ENCODE measurements at places on chromosomes 11 and 22. TPM values are rescaled to one million over a fixed set of nuclear protein-coding genes. Genes with fewer than 3 reads are reported as not detected.

DNA sequence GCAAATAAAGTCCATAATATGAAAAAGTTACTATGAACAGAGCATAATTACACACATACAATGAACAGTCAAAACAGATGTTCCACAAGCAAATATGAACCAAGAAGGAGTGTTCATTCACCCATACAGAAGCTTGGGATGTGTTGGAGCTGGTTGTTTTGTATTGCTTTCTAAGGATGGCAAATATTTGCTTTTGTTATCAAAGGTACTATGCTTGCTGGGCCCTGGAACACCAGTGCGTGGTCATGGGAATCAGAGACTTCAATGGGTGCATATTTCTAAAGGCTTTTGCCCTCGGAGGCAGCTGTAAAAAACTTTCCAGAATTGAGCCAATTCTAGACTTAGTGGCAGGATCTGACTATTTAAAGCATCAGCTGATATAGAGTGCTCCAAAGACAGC lies 85.1 kb downstream of the BARX2 start:
- H3K4me3 ChIP-seq: no peak overlapping the region
- no peak for DNase-seq
- H3K4me1 ChIP-seq: no peaks in the 10 kb centered on the region
- no peaks in the 10 kb centered on the region for H3K36me3 ChIP-seq
- H3K27ac ChIP-seq: no peak overlapping the region
- peaks cover 6% of the 10 kb centered on the region for H3K27me3 ChIP-seq

GRCh38 chr22:17952273-17952801 lies 72.0 kb downstream of the MICAL3 start:
- no peaks in the 10 kb centered on the region for H3K27me3 ChIP-seq
- no peak for DNase-seq
- H3K4me1 ChIP-seq: peaks cover 2% of the 10 kb centered on the region
- H3K4me3 ChIP-seq: no peak overlapping the region

DNA sequence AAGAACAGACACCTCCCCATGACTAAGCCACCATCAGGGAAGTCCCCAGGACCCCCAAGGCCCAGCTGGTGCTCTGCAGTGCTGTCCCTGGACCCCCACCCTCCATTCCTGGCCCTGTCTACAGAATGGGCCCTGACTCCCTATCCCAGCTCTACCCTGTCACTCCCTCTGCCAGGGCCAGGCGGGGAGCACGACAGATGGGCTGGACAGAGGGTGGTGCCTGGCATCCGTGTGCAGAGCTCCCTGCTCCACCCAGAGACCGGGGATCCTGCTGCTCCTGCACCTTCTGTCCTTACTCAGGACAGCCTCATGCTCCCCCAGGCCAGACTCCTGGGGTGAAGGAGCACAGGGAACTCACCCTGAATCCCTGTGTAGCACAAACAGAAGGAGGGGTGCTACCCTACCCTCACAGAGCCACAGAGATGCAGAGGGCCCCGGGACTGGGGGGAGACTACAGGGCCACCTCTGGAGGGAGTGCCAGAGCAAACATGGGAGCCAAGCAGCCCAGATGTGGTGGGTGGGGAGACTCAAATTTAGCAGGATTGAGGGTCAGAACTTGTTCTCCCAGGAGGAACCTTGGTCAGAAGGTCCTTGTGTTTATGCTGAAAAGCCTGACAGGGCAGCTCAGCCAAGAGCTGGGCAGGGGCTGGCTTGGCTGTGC lies 2.0 kb downstream of the ARVCF start:
- H3K27ac ChIP-seq: no peak overlapping the region
- no peak for DNase-seq
- H3K4me3 ChIP-seq: no peak overlapping the region

- peak; percentile 76 for DNase-seq
- peaks cover 13% of the 10 kb centered on the region for H3K36me3 ChIP-seq
- H3K27ac ChIP-seq: peak overlapping the region; percentile 97
- H3K4me3 ChIP-seq: peak overlapping the region; percentile 82
Measured at GRCh38 chr11:118913411-118914125, 12.2 kb downstream of the BCL9L start.

DNA sequence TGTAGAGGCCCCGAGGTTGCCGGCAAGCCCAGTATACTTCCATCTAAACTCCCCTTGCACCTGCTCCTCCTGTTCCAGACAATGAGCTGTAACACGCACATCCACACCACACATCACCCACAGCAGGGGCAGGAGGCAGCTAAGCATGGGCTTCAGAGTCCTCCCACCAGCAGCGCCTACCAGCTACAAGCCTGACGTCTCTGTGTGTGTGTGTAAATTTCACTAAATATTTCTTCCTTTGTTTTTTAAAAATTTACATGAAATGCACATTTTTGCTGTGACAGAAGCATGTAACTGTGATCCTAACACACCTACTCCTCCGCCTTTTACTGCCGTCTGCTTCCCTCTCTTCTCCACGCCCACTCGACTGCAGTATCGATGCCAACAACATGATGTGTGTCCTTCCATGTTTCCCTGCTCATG lies 29.4 kb upstream of the PACSIN2 start:
- H3K4me3 ChIP-seq: no peak overlapping the region
- DNase-seq: no peak
- H3K36me3 ChIP-seq: no peaks in the 10 kb centered on the region
- H3K27me3 ChIP-seq: no peaks in the 10 kb centered on the region
- H3K4me1 ChIP-seq: no peaks in the 10 kb centered on the region
- no peak overlapping the region for H3K27ac ChIP-seq

DNA sequence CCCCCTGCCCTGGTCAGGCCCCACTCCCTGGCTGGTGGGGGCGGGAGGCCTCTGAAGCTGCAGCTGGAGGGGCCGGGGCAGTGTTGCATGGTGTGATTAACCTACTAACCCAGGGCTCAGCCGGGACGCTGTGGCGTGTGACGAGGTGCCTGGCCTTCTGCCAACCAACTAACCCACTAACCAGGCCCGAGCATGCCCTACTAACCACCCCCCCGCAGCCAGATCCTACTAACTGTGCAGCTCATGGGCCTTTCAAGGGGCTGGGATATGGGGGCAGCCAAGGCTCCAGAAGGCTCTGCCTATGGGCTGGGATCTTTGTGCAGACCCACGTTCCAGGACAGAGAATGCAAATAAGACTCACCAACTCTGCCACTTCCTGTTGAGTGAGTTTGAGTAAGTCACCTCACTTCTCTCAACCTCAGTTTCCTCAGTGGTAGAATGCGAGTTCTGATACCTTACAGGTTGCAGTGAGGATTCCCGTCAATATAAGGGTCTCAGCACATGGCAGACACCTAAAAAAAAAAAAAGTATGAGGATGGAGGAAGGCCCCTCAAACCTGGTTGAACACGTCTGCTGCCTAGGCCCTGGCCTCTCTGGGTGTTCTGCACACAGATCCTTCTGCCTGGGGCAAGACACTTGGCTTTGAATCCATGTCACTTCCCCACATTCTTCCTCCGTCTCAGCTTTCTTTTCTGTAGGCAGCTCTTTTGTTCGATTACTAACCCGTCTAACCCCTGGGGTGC lies 14.1 kb downstream of the MIAT start:
- DNase-seq: peak; percentile 85
- H3K27ac ChIP-seq: peak overlapping the region; percentile 96
- H3K27me3 ChIP-seq: no peaks in the 10 kb centered on the region
- H3K36me3 ChIP-seq: peaks cover 36% of the 10 kb centered on the region
- peaks cover 68% of the 10 kb centered on the region for H3K4me1 ChIP-seq

GRCh38 chr11:96001037-96001436 lies 77.1 kb upstream of the MTMR2 start:
- no peak overlapping the region for H3K27ac ChIP-seq
- H3K4me3 ChIP-seq: no peak overlapping the region
- no peaks in the 10 kb centered on the region for H3K27me3 ChIP-seq
- peaks cover 9% of the 10 kb centered on the region for H3K36me3 ChIP-seq

GRCh38 chr22:42294034-42294985 lies 23.9 kb upstream of the TCF20 start:
- peak overlapping the region; percentile 20 for H3K27ac ChIP-seq
- peaks cover 27% of the 10 kb centered on the region for H3K4me1 ChIP-seq
- no peaks in the 10 kb centered on the region for H3K36me3 ChIP-seq
- no peak overlapping the region for H3K4me3 ChIP-seq
- no peaks in the 10 kb centered on the region for H3K27me3 ChIP-seq

DNA sequence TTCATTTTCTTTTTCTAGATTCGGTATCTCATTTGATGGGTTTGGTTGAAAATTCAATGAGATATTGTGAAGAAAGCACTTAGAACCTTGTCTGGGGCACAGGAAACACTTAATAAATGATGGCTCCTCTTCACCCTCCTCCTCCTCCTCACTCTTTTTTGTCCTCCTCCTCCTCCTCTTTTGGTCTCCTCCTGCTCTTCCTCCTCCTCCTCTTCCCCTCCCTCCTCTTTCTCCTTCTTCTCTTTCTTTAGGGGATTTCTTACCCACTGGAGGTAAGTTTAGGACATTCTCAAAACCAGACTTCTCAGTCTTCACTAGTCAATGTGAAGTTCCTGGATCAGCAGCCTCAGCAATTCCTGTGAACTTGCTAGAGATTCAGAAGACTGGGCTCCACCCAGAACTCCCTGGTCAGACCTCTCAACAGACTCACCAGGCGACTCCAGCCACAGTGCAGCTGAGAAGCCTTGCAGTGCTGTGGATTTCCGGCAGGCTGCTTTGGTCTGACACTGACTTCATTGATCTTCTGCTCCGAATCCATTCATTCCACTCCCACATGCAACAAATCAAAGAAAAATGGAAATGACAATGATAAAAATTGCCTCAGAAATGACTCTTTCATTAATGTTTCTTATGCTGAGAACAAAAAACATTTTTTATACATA lies 368.6 kb upstream of the B3GAT1 start:
- no peaks in the 10 kb centered on the region for H3K4me1 ChIP-seq
- H3K27me3 ChIP-seq: peaks cover 3% of the 10 kb centered on the region
- H3K36me3 ChIP-seq: no peaks in the 10 kb centered on the region
- no peak overlapping the region for H3K27ac ChIP-seq
- no peak for DNase-seq

VSTM5 gene
- not detected for total RNA-seq

CCDC34 gene
- 12.7 TPM for total RNA-seq

ENDOD1 gene
- total RNA-seq: 34.3 TPM

DTX4 gene
- 0.47 TPM for total RNA-seq

SLC17A6 gene
- total RNA-seq: not detected
